ENCODE measurements at places on chromosomes 1 and 21. TPM values are rescaled to one million over a fixed set of nuclear protein-coding genes. Genes with fewer than 3 reads are reported as not detected.

Gene KCNA3
- 36.0 TPM for total RNA-seq

Gene MSH4
- total RNA-seq: 1.9 TPM

Gene FCGR3B
- 0.63 TPM for total RNA-seq

Gene SLC25A34
- 1.6 TPM for total RNA-seq
